ENCODE measurements at places on chromosomes 13 and 19.

DNA sequence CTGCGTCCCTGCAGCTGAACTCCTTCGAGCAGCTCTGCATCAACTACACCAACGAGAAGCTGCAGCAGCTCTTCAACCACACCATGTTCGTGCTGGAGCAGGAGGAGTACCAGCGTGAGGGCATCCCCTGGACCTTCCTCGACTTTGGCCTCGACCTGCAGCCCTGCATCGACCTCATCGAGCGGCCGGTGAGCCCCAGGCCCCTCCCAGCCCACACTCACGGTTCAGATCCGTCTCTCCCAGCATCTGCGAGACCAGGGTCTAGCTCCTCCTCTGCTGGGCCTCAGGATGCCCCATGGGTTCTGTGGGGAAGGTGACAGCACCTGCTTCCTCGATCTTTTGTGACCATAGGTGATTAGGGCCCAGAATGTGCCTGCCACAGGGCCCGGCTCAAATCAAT, 46.2 kb downstream of the MYH14 start:
- no peaks in the 10 kb centered on the region for H3K27me3 ChIP-seq
- DNase-seq, result no peak
- peaks cover 27% of the 10 kb centered on the region for H3K36me3 ChIP-seq
- no peak overlapping the region for H3K27ac ChIP-seq
- 0 out of 2 replicates have a peak, but pooled peaks cover 3% of the 10 kb centered on the region for H3K4me1 ChIP-seq

DNA sequence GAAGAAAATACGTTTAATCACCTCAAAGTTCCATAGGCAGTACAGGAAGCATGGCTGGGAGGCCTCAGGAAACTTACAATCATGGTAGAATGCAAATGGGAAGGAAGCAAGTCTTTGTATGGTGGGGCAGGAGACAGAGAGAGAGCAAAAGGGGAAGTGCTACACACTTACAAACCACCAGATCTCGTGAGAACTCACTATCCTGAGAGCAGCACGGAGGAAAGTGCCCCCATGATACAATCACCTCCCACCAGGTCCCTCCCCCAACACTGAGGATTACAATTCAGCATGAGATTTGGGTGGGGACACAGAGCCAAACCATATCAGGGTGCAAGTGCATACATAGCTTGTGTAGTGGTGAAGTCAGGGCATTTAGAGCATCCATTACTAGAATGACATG, 92.3 kb upstream of the ANKRD10 start:
- DNase-seq, result no peak
- no peak overlapping the region for H3K27ac ChIP-seq
- no peak overlapping the region for H3K4me3 ChIP-seq
- H3K27me3 ChIP-seq, result no peaks in the 10 kb centered on the region
- H3K36me3 ChIP-seq, result no peaks in the 10 kb centered on the region
- H3K4me1 ChIP-seq, result no peaks in the 10 kb centered on the region

DNA sequence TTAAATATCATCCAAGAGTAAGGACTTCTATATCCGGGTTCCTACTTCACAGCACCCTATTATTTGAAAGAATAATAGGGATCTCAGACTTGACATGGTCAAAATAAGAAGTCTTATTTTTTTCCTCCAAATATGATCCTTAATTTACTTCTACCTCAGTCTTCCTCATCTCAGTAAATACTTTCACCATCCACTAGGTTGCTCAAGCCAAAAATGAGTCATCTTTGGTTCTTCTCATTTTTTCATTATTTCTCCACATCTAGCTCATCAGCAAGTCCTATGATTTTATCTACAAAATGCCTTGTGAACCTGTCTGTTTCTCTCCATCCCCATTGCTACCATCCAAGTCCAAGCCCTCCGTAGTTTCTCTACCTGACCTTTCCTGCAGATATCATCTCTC, 121.9 kb upstream of the GJB6 start:
- no peaks in the 10 kb centered on the region for H3K36me3 ChIP-seq
- no peaks in the 10 kb centered on the region for H3K27me3 ChIP-seq
- H3K27ac ChIP-seq, result no peak overlapping the region
- no peak for DNase-seq
- peaks cover 7% of the 10 kb centered on the region for H3K4me1 ChIP-seq

DNA sequence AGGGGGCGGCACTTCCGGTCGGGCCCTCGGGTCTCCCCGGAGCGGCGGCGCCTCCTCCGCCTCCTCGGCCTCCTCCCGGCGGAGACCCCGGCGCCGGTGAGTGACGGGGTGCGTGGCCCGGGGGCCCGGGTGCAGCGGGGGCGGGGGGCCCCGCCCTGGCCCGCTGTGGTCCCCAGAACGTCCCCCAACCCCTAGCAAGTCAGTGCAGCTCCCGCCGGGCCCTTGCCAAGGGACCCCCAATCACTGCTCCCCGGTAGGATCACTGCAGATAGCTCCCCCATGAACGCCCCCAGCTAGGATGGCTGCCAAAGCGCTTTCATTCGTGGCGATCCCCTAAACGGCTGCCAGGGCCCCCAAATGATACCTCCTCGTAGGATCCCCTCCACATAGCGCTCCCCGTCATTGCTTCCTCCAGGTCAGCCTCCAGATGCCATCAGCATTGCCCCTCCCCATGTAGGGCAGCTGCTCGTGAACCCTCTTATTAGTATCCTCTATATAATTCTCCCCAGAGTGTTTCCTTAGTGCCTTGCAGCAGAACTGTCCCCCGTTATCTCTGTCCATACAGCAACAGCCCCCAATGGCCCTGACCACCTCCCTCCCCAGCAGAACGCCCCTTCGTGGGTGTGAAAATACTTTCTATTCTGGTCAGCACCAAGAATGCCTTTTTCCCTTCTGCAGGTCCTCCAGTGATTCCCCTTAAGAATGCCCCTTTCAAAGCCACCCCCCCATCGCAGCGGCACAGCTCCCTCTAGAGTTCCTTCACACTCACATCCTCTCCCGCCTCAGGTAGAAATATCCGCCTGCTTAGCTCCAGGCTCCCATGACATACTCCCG, at the start of gene ZNF865:
Gene ZNF865 (plus strand): TSS at position 11 of the 834 bp plus-strand sequence. CDS start 7,972 bp downstream, outside the sequence.
- H3K36me3 ChIP-seq, result 0 out of 2 replicates have a peak, but pooled peaks cover 3% of the 10 kb centered on the region
- peak within 1 kb of the TSS; percentile 54 for H3K4me3 ChIP-seq
- no peak for DNase-seq

- H3K36me3 ChIP-seq, result peaks cover 7% of the 10 kb centered on the region
- H3K27ac ChIP-seq, result no peak overlapping the region
- DNase-seq, result peak; percentile 72
- peak overlapping the region; percentile 79 for H3K4me3 ChIP-seq
- peaks cover 7% of the 10 kb centered on the region for H3K27me3 ChIP-seq
Observed at GRCh38 chr13:38687246-38688229, 661 bp downstream of the FREM2 start.

DNA sequence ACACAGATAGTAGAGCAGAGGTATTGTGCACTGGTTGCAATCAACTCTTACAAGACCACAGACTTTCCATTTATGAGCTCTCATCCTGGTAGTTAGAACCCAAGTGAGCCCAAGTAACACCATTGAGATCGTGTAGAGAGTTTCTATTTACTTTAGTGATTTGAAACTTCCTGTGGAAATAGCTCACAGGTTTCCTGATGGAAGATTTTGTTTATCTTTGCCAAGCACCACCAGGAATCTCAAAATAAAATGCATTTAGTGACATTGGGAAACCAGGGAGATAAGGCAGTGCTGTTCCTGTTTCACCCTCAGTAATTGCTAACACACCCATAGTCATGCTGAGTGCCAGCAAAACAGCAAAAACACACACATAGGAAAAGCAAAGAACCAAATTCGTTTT, 102.5 kb downstream of the FLT1 start:
- H3K4me1 ChIP-seq, result no peaks in the 10 kb centered on the region
- no peak for DNase-seq
- H3K27ac ChIP-seq, result no peak overlapping the region
- no peaks in the 10 kb centered on the region for H3K27me3 ChIP-seq

DNA sequence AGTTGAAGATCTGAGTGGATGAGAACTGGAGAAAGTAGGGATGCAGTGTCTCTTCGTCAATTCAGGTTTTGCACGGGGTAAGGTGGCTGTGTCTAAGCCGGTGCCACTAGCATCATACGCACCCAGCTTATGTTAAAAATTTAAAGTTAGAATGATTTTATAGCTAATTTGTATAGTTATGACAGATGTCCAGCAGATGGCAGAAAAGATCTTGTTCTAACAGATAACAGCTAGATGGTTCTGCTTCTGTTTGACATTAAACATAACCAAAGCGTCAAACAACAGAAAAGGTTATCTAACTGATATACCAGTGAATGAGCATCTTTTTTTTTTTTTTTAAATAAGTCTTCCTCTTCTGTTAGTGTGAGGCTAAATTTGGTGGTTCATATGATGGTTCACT, 18.8 kb upstream of the EDDM13 start:
- no peaks in the 10 kb centered on the region for H3K4me1 ChIP-seq
- no peaks in the 10 kb centered on the region for H3K27me3 ChIP-seq
- no peak overlapping the region for H3K27ac ChIP-seq
- no peaks in the 10 kb centered on the region for H3K36me3 ChIP-seq
- DNase-seq, result no peak
- H3K4me3 ChIP-seq, result no peak overlapping the region

- DNase-seq, result no peak
- peaks cover 24% of the 10 kb centered on the region for H3K27me3 ChIP-seq
- H3K36me3 ChIP-seq, result no peaks in the 10 kb centered on the region
Observed at GRCh38 chr19:7504684-7505083, 11.2 kb upstream of the ZNF358 start.

- no peaks in the 10 kb centered on the region for H3K27me3 ChIP-seq
- no peak overlapping the region for H3K4me3 ChIP-seq
- peaks cover 3% of the 10 kb centered on the region for H3K4me1 ChIP-seq
- no peak for DNase-seq
Observed at GRCh38 chr13:20209948-20210347, 17.2 kb upstream of the GJB2 start.

- no peaks in the 10 kb centered on the region for H3K27me3 ChIP-seq
- peak overlapping the region; percentile 84 for H3K4me3 ChIP-seq
- DNase-seq, result peak; percentile 51
- no peaks in the 10 kb centered on the region for H3K36me3 ChIP-seq
- H3K27ac ChIP-seq, result peak overlapping the region; percentile 88
Observed at GRCh38 chr13:97976610-97977521, 23.4 kb downstream of the IPO5 start.

GRCh38 chr19:47758443-47758804, 13.1 kb downstream of the NOP53 start:
- no peaks in the 10 kb centered on the region for H3K27me3 ChIP-seq
- H3K27ac ChIP-seq, result no peak overlapping the region
- no peak overlapping the region for H3K4me3 ChIP-seq
- no peaks in the 10 kb centered on the region for H3K4me1 ChIP-seq
- H3K36me3 ChIP-seq, result peaks cover 37% of the 10 kb centered on the region

DNA sequence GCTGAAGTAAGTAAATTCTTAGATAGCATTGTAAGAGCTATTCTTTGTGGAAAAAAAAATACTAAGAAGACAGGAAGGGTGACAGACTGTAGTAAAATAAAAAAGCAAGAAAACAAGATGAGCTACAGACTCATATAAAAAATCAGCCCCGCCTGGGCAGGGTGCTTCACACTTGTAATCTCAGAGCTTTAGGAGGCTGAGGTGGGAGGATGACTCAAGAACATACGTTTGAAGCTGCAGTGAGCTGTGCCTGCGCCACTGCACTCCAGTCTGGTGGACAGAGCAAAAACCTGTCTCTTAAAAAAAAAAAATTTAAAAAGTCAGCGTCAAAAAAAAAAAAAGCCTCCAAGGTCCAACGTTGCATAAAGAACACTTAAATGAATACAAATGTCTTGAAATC, 102.1 kb downstream of the VWA8 start:
- H3K36me3 ChIP-seq, result no peaks in the 10 kb centered on the region
- no peaks in the 10 kb centered on the region for H3K4me1 ChIP-seq
- H3K27me3 ChIP-seq, result no peaks in the 10 kb centered on the region
- no peak overlapping the region for H3K4me3 ChIP-seq
- H3K27ac ChIP-seq, result no peak overlapping the region

DNA sequence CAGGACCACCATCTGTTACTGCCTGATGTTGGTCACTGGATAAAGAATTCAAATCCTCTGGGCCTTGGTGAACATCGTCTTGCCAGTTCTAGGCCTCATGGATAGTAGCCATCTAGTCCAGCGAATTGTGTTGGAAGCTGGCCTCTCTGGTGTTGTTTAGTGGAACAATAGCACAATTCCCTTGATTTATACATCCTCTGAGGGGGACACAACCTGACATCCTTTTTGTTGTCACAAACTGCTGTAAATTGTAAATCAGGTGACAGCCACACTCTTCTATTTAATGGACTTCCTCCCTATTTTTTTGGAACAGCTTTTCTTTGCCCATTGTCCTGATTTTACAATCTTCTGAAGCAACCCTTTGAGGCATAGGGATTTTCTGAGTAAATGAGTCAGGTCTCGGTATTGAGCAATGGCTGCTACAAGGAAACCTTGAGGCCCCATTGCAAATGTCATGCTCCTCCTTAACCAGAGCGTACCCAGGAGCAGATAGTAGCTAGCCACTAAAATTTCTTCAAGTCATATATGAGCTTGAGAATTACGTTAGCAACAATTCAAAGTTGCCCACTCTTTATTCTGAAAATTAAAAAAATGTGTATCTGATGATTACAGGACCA, 263.3 kb downstream of the COG6 start:
- no peak overlapping the region for H3K27ac ChIP-seq
- H3K4me3 ChIP-seq, result no peak overlapping the region
- no peak for DNase-seq
- no peaks in the 10 kb centered on the region for H3K27me3 ChIP-seq
- no peaks in the 10 kb centered on the region for H3K36me3 ChIP-seq

DNA sequence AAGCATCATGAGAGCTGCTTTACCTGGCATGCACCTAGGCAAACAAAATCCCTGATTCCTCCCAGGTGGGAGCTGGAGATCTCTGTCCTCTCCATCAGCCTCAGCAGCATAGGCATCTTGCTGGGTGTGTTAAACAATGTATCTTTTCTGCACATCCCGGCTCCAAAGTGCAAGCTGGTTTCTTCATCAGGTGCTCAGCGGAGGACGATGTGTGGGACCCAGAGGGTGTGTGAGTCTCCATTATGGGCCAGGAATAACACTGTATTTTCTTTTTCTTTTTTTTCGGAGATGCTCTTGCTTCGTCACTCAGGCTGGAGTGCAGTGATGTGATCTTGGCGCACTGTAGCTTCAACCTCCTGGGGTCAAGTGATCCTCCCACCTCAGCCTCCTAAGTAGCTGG, 9.9 kb downstream of the CNFN start:
- H3K27me3 ChIP-seq, result no peaks in the 10 kb centered on the region
- H3K36me3 ChIP-seq, result no peaks in the 10 kb centered on the region
- H3K4me1 ChIP-seq, result no peaks in the 10 kb centered on the region
- no peak overlapping the region for H3K4me3 ChIP-seq
- DNase-seq, result no peak

DNA sequence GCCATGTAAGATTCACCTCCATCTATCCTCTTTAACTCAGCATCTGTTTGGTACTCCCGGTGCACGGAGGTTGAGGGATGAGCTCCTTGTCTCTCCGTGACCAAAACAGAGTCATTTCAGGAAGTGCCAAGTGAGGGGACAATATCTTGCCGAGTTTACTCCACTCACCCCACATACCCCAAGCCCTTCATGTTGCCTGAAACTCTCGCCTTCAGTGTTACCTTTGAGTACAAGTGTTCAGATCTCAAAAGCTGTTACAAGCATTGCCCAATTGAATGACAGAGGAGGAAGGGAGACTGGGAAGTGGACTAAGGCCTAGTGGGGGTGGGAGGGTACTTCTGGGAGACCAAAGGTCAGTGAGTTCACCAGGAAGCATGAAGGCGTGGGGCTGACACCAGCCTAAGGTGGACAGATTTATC, 6.0 kb upstream of the SIGLEC12 start:
- no peaks in the 10 kb centered on the region for H3K4me1 ChIP-seq
- H3K27me3 ChIP-seq, result no peaks in the 10 kb centered on the region
- no peak overlapping the region for H3K27ac ChIP-seq

- no peak for DNase-seq
- H3K27ac ChIP-seq, result no peak overlapping the region
- peaks cover 11% of the 10 kb centered on the region for H3K4me1 ChIP-seq
- peaks cover 5% of the 10 kb centered on the region for H3K27me3 ChIP-seq
- no peaks in the 10 kb centered on the region for H3K36me3 ChIP-seq
Observed at GRCh38 chr19:48487544-48487943, 18.4 kb downstream of the CYTH2 start.

GRCh38 chr19:31461814-31462539, 112.7 kb upstream of the TSHZ3 start:
- H3K4me3 ChIP-seq, result no peak overlapping the region
- no peak for DNase-seq
- H3K4me1 ChIP-seq, result no peaks in the 10 kb centered on the region
